ENCODE measurements at places on chromosomes 11 and 22.

DNA sequence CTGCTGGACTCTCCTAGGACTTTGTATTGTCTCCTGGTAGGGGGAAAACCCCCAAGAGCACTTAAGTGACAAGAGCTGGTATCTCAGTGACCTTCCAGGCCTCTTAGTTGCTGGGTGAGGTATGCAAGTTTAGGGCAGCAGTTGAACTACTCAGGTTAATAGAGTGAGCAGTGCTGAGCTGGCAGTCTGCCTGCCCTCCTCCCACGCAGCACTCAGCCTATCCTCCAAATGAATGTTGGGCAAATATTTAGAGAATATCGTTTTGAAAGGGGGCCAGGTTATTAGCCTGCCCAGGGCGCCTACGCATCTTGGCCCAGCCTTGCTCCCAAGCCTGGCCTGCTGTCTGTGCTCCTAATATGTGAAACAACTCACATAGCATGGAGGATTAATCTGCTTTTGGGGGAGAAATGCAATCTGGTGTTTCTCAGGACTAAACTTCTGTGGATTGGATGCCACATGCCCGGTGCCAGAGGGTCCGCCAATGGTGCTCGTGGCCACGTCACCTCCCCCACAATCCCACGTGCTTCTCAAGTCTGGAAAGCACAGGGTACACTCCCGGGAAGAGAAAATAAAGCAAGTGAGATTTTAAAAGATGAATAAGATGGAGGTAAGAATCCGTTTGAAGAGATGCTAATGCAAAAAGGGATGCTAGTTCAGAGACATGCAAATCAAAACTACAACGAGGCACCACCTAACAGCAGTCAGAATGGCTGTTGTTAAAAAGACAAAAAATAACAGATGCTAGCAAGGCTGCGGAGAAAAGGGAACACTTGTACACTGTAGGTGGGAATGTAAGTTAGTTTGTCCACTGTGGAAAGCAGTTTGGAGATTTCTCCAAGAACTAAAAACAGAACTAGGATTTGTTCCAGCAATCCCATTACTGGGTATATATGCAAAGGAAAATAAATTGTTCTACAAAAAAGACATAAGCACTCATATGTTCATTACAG, 67.7 kb downstream of the SPON1 start:
- DNase-seq = no peak

GRCh38 chr22:47375621-47376321, 613.3 kb downstream of the TBC1D22A start:
- no peak for DNase-seq

DNA sequence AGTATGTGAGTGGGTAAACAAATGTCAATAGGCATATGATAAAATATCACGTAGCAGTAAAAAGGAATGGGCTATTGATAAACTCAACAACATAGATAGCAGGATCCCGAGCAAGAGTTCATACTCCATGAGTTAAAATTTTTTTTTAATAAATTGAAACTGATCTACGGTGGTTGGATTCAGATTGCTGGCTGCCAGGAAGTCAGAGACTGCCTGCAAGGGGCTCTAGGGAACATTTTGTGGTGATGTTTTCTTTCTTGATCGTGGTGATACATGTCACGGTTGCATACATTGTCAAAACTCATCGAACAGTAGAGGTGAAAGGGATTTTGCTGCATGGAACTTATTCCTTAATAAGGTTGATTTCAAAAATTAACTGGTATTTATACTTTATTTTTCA, 62.6 kb upstream of the WNT7B start:
- DNase-seq = peak; percentile 45

GRCh38 chr11:132556316-132556715, 976.0 kb downstream of the OPCML start:
- DNase-seq = no peak

DNA sequence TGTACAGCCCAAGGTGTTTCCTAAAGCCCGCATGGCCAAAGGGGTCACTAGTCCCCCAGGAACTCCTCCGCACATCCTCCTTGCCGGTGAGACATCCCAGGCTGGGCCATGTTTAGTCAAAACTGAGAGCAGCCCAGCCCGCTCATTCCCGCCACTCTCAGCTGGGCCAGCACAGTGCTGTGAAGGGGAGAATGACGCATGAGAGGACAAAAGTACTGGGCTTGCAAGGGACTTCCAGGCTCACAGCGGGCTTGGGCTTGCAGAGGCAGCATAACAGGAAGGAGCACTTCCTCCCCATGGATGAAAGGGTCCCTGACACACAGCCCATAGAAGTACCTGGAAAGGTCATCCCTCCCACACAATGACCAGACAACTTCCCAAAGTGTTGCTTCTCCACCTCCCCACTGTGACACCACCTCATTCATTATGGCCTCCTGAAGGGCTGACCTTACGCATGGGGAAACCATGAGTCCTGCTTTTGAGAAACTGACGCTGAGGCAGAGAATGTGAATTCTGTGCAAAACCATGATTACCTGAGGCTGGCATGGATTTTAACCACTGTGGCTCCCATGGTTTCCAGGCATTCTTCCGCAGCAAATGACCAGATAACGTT, 19.1 kb downstream of the ETS1 start:
- DNase-seq = no peak

DNA sequence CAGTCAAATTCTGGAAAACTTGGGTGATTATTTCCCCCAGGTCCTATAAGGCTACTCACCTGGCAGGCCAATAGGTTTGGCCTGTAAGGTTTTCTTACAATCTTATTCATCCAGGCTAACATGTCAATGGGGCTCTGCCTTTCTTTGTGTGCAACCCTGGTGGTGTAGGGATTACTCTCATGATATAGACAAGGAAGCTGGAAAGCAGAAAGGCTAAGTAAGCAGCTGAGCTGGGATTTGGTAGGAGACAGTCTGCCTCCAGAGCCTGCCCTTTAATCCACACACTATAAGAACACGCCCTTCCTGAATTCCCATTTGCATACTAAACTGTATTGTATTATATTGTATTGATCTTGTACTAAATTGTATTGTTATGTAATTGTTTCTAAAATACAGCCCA, 373.3 kb upstream of the CCDC90B start:
- no peak for DNase-seq

- peak; percentile 19 for DNase-seq
Measured at GRCh38 chr22:23225724-23226496, 45.6 kb downstream of the BCR start.

DNA sequence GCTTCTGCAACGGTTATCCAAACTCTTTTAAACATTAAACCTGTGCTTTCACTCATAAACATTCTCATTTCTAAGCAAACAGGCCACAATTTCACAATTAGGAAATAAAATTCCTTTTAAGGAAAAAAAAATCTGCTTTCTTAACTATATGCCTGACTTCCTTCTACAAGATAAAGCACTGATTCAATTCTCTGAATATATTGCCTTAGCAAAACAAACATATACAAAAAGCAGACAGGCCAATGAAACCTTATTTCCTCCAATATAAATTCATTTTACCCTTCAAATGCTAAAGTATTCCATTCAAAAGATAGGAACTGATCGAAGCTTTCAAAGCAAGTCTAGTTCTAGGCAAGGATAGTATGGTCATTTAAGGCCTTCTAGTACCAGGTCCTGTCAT, 76.7 kb downstream of the PHF21A start:
- no peak for DNase-seq

DNA sequence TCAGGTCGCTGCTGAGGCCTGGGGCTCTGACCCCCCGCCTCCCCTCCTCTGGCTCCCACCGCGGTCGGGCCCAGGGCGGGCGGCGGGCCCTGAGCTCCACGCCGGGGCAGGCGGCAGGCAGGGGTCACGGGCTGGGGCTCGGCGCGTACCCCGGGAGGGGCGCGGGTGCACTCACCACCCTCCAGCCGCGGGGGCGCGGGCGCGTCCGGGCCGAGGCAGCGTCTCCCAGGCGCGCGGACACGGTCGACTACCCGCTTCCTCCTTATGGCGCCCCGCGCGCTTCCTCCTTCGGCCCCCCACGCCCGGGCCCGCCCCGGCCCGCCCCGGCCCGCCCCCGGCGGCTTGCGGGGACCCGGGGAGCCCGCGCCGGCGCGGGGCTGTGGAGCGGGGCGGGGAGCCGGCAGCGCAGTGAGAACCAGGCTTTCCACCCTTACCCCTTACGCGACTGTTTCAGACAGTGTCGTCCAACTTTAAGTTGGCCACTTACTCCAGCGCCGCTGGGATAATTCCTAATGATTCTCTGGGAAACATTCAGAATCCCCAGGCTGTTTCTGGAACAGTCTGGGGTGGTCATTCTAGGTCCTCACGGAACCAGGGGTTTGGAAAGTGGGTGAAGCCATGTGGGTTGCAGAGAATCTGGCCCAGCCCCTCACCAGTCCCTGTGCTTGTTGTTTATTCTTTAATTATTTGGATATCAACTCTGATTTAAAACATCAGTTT, at the start of gene BID:
Gene BID, minus strand, starts transcription at position 264 of the 720 bp plus-strand sequence. CDS start 24,353 bp downstream, outside the sequence.
- no peak for DNase-seq

GRCh38 chr11:84594602-84595001, 1032.5 kb downstream of the DLG2 start:
- no peak for DNase-seq
